ENCODE measurements at places on chromosomes 3 and 15.

DNA sequence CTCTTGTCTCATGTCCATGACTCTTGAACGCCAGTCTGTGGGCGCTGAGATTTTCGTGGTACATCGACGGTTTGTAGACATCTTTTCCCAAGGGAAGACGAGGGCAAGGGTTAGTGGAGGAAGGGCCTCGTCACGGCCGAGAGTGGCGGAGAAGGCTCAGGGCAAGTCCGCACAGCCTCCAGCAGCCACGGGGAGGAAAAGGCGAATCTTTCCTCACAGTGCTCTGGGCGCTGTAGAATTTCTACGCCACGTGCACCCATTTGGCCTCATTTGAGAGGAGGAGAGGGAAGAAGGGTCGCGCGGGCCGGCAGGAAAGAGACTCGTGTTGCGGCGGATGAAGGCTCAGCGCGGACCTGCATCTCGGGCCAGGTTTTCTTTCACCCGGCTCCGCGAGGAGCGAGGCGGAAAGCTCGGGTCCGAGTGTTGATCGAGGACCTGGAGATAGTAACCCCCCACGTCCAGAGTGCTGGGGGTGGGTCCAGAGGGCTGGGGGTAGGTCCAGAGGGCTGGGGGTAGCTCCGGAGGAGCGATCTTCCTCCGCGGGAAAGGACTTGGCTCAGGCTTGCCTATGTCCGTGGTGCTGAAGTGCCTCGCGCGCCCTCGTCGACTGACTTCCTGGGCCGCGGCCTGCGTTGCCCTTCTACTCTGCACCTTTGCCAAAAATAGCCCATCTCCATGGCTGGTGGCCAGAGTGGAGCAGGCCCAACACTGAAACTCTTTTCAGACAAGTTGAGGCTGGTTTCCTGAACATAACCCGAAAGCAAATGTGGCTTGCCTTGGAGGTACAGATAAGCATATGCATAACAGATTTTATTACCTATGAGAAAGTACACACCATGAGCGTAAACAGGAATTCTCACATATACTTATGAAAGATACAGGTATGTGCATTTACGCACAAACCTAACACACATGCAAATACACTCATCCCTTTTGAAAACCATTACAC lies 1.1 kb downstream of the SLC35G2 start:
- peak; percentile 14 for DNase-seq

- DNase-seq, result no peak
Observed at GRCh38 chr3:196792771-196793170, 53.1 kb downstream of the PAK2 start.

DNA sequence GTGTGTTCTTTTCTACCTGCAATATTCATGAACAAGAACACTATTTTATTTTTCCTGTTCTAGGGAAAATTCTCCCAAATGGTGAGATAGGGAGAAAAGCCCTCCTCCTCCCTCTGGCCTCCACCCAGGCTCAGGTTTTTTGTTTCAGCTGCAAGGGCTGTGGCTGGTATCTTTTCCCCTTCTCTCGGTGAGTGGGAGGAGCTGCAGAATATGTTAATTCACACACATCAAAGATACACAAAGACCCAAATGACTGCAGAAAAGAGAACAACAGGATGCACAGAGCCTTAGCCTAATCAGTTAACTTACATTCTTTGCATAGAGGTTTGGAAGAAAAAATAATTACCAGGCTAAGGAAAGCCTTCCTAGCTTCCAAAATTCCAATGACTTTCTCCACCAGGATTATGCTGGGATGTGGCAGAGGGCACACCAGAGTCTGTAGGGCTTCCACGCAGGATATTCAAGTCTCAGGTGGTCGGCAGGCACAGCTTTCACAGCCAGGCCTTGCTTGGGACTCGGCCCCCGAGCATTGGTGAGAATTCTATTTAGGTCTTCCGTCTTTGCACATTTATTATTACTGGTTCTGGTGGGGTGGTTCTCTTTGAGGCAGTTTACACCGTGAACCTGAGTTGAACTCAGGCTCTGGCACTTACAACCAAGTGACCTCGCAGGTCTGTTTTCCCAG lies 64.9 kb downstream of the ABHD5 start:
- no peak for DNase-seq

DNA sequence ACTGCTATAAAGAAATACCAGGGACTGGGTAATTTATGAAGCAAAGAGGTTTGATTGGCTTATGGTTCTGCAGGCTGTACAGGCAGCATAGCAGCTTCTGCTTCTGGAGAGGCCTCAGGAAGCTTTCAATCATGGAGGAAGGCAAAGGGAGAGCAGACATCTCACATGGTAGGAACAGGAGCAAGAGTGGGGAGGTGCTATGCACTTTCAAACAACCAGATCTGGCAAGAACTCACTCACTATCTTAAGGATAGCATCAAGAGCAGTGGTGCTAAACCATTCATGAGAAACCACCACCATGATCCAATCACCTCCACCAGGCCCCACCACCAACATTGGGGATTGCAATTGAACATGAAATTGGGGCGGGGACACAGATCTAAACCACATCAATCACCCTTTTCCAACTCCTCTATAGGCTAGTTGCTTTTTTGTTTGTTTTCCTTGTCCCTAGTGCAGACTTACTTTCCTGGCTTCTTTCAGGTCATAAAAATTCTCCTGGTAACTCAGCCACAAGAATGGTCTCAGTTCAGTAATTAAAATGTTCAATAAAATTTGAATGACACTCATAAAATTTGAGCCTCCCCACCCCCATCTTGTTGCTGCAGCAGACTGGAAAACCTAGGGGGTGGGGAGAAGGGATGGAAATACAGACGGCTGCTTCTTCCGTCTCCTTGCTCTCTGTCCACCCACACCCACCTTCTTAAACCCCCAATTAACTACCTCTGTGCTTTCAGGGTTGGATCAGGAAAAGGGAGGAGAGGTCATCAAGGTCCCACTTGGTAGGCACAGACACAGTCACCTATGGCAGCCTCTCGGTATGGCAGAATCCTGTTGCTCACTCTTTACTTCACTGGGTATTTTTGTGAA lies 16.3 kb upstream of the TIPARP start:
- no peak for DNase-seq

GRCh38 chr3:112505907-112506306 lies 6.6 kb upstream of the BTLA start:
- no peak for DNase-seq

GRCh38 chr3:155871746-155872158 lies 1.3 kb downstream of the GMPS start:
- no peak for DNase-seq

- DNase-seq, result no peak
Observed at GRCh38 chr15:81092559-81092902, 41.5 kb upstream of the CFAP161 start.

DNA sequence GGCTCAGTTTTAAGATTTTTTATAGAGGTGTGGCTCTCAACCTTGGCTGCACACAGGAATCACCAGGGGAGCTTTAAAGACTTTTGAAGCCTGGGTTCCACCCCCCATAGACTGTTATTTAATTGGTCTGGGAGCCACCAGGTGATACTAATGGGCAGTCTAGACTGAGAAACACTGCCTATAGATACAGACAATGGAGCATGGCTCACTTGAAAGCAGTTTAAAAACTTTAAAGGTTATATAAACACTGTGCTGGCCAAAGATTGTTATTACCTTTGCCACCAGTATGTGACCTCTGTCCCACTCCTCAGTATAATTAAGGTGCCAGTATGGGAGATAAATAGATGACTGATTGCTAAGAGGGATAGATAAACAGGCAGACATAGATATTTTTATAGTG lies 3.8 kb downstream of the GOLIM4 start:
- no peak for DNase-seq

DNA sequence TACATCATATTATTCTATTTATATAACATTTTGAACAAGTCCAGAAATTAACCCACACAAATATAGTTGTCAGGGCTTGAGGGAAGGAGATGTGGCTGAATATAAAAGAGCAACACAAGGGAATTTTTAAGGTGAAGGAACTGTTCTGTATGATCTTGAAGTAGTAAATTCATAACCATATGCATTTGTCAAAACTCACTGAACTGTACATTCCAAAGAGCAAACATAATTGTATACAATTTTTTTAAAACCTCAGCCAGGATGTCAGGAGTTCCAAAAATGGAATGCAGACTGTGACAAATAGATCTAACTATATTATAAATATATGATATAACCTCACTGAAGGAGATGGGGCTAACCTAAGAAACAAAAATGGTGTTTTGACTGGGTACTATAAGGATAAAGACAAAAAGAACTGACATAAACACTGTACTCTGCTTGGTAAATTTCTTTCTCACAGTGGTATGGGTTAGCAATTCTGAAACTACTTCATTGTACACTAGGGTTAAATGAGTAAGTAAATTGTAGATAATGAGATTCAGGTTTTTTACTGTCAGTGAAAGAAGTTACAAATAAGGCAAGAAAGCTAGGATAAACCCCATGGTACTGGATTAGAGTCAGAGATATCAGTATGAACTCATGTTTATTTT lies 14.4 kb downstream of the GOLGB1 start:
- DNase-seq, result no peak

DNA sequence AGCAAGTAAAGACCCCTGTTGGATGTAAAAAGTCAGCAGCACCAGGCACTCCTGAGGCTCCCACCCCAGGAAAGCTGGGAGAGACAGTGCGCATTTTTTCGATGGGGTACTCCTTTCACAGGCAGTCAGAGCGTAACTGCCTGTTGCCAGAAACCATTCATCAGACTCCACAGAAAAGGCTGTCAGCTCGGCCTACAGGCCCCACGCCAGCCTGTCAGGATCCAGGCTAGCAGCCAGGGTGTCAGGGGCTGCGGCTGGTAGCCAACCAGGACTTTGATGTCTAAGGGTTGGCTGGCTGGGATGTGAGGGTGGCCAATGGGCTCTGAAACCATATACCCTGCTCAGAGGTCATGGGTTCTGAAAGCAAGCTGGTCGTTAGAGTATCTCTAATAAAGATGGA lies 164.5 kb downstream of the WNT5A start:
- no peak for DNase-seq

DNA sequence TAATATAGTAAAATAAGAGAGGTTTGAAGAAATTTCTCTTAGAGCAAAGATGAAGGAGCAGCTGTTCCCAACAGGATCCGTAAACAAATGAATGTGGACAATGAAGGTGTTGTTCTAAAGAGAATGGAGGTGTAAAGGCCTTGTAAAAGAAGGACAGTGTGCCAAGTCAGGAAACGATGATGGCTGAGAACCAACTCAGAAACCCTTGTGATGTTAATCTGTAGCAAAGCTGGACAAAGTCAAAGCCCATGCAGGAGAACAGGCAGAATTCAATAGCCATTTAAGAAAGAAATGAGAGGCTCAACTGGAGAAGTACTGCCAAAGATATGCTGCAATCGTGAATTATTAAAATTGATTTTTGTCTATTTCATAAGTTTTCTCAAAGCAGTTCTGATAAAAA lies 192.2 kb downstream of the MBNL1 start:
- DNase-seq, result no peak

- DNase-seq, result no peak
Observed at GRCh38 chr15:26051761-26052675, 188.9 kb upstream of the ATP10A start.

DNA sequence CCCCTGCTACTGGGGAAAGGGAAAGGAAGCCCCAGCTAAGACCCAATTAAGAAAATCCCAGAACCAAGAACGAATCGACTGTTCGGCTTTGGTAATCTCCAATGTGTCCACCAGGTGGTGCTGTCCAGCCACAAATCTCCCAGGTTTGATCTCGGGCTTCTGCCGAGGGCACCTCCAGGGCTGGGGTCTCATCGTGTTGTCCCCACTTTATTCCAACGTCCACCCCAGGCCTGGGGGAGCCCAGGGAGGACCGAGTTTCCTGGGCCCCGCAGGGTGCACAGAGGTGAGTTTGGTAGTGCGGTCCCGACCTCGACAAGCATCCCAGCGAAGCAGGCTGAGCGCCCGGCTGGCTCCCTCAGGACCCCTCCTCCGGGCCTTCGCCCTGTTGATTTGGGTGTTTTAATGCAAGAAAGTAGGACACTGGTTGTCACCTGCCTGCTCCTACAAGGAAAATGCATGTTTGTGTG lies 185.1 kb downstream of the GOLGA6L6 start:
- DNase-seq, result peak; percentile 91

DNA sequence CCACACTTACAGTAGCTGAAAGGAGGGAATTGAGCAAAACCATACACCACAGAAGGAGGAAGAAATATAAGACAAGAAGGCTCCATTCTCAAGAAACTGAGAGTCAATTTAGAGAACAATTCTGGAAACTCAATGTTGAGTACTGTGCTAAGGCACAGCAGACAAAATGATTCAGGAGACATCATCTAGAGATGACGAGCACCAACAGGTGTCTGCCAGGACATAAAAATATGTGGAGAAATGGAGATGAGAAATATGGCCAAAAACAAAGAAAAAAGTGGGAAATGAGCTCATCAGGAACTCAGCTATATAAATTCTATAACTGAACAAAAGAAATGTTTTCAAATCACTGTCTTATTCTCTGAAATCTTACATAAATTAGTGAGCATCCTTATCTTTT lies 343.7 kb downstream of the ERC2 start:
- no peak for DNase-seq

DNA sequence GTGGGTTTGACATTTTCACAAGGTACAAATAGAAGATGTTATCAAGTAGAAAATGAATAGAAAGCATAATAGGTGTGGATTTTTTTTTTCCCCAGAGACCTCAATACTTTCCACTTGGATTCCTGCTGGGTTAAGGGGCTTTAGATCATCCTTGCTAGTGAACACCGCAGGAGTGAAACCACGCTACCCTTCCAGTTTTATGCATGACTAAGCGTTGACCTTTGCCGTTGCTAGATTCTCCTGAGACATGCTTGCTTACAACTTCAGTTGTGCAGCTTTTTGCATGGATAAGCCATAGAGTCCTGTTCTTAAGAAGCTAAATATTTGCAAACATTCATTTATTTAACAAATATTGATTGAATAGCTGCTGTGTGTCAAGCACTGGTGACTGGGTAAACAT lies 299.7 kb upstream of the LMCD1 start:
- DNase-seq, result no peak

DNA sequence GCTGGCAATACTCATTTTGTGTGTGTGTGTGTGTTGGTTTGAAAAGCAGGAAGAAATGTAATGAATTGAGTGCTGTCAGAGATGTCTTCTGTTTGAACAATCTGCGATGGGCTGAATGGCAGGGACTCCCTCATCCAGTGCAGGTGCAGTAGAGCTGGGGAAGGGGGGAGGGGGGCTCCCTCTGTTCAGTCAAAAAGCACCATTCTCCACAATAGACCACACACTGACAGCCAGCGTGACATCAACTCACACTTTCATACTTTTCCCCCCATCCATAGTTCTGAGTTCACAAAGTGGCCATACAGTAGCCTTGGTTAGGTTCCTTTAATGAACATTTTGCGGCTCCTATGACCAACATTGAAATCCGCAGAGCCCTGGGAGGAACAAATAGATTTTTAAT lies 10.4 kb downstream of the SOX2 start:
- no peak for DNase-seq

DNA sequence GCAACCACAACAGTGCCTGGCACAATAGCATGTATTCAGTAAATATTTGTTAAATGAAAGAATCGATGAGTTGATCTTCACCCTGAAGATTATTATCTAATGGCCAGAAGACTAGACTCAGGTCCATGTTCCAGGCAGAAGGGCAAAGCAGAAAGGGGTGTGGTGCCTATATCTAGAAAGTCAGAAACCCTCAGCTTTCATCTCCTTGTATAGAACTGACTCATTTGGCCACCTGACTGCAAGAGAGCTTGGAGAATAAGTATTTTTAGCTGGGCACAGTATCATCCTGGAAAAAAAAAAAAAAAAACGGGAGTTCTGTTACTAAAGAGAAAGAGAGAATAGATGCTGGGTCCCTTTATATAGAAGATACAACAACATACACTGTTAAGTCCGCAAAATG lies 69.7 kb upstream of the SPRED1 start:
- DNase-seq, result no peak

Data from memory B cell (primary cell).